Fibroblast of lung (primary cell): ENCODE measurements at places on chromosomes 6 and 20. TPM values are rescaled to one million over a fixed set of nuclear protein-coding genes. Genes with fewer than 3 reads are reported as not detected.

Gene PI16
- total RNA-seq: 0.26 TPM in 1 of 2 replicates, not detected in the other

Gene GPX5
- total RNA-seq: not detected in 2 replicates

GRCh38 chr20:48728042-48728825 is 99.6 kb downstream of the PREX1 start:
- H3K4me3 ChIP-seq: no peak overlapping the region
- no peak overlapping the region for H3K27ac ChIP-seq
- H3K4me1 ChIP-seq: peaks cover 4% of the 10 kb centered on the region
- no peaks in the 10 kb centered on the region for H3K27me3 ChIP-seq
- H3K36me3 ChIP-seq: no peaks in the 10 kb centered on the region

Gene GATA5
- total RNA-seq: 0.26 and 0.83 TPM in 2 replicates

- H3K27ac ChIP-seq: no peak overlapping the region
- H3K4me1 ChIP-seq: no peaks in the 10 kb centered on the region
These were observed 734.4 kb downstream of the MAFB start for GRCh38 chr20:39954621-39955020.

GRCh38 chr6:34546551-34547321 is 9.4 kb downstream of the SPDEF start:
- no peak overlapping the region for H3K4me3 ChIP-seq
- H3K27ac ChIP-seq: no peak overlapping the region
- no peak for DNase-seq
- H3K27me3 ChIP-seq: no peaks in the 10 kb centered on the region
- H3K4me1 ChIP-seq: no peaks in the 10 kb centered on the region

GRCh38 chr20:57248132-57248797 is 18.2 kb downstream of the BMP7 start:
- H3K27ac ChIP-seq: no peak overlapping the region
- H3K4me3 ChIP-seq: no peak overlapping the region
- no peaks in the 10 kb centered on the region for H3K27me3 ChIP-seq
- no peaks in the 10 kb centered on the region for H3K4me1 ChIP-seq
- DNase-seq: no peak
- no peaks in the 10 kb centered on the region for H3K36me3 ChIP-seq

DNA sequence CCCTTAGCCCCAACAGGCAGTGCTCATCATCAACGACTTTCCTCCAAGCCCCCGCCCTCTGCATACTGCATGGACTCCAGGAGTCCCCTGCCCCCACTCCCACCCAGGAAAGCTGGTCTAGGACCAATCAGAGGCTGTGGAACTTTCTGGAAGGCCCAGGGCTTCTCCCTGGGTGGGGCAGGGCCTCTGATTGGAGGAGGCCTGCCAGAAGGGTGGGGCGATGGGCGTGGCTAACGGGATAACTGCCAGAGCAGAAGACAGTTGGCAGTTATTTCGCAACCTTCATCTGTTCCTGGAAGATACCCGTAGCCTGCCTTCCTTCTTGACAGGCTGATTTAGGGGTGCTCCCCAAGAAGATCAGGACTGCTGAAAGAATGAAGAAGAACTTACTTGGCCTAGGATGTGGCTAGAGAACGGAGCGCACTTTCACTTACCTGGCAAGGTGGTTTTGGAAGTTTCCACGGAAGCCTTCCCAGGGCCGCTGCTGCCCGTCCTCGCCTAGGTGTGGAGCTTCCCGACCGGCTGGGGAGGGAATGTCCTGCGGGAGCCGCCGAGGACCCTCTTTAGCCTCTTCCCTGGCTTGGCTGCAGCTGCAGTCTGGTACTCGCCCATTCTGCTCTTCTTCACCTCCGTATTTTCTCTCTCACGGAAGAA is 209.0 kb downstream of the LRFN2 start:
- H3K4me3 ChIP-seq: no peak overlapping the region
- no peaks in the 10 kb centered on the region for H3K4me1 ChIP-seq
- H3K27ac ChIP-seq: no peak overlapping the region
- no peaks in the 10 kb centered on the region for H3K36me3 ChIP-seq
- no peak for DNase-seq

Gene CST5
- total RNA-seq: not detected in 2 replicates

Gene PPP1R14C
- 0.17 and 0.26 TPM in 2 replicates for total RNA-seq

Gene NTSR1
- under 0.01 and 0.33 TPM in 2 replicates for total RNA-seq

DNA sequence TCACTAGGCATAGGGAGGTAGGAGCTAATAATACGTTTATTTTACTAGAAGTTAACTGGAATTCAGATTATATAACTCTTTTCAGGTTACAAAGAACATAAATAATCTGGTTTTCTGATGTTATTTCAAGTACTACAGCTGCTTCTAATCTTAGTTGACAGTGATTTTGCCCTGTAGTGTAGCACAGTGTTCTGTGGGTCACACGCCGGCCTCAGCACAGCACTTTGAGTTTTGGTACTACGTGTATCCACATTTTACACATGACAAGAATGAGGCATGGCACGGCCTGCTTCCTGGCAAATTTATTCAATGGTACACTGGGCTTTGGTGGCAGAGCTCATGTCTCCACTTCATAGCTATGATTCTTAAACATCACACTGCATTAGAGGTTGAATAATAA is 1.1 kb downstream of the HFE start:
- H3K36me3 ChIP-seq: no peaks in the 10 kb centered on the region
- H3K4me3 ChIP-seq: peak overlapping the region; percentile 65
- H3K27ac ChIP-seq: peak overlapping the region; percentile 46
- peak; percentile 37 for DNase-seq
- H3K4me1 ChIP-seq: peaks cover 2% of the 10 kb centered on the region

DNA sequence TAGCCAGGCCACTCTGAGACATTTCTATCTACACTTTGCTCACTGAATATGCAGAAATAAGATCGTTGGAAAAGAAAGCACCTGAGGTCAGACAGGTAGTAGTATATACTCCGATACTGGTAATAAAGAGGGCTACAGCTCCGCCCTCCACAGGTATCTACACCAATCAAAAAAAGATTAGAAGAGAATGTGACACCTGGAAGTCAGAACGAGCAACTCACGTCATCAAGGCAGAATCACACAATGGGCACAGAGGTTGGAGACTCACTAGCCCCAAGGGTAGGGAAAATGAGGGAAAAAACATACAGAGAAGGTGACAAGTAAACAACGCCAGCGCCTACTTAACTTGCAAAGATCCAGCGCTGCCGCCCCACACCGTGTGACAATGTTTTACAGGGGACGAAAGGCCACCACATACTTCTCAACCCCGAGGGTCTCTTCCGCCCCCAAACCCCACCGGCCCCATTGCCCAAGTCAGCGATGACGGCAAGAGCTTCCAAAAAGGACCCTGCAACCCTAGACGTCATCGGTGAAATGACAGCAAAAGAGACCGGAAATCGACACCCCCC is 653 bp downstream of the LMBRD1 start:
- H3K4me1 ChIP-seq: peaks cover 2% of the 10 kb centered on the region
- no peaks in the 10 kb centered on the region for H3K36me3 ChIP-seq
- H3K27ac ChIP-seq: peak overlapping the region; percentile 77
- H3K4me3 ChIP-seq: peak overlapping the region; percentile 71
- no peaks in the 10 kb centered on the region for H3K27me3 ChIP-seq
- DNase-seq: peak; percentile 59

DNA sequence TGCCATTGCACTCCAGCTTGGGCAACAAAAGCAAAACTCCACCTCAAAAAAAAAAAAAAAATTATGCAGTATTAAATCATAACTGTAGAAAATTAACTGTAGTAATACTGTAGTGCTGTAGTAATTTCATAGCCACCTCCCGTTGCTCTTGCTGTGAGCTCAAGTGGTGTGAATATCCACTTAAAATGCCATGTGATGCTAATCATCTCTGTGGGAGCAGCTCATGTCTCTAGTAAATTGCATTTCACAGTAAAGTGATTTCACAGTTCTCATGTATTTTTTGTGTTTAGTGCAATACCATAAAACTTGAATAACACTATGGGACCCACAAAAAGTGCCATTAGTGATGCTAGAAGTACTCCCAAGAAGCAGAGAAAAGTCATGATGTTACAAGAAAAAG is 14.4 kb upstream of the FAM217A start:
- no peaks in the 10 kb centered on the region for H3K27me3 ChIP-seq
- H3K36me3 ChIP-seq: no peaks in the 10 kb centered on the region
- no peak overlapping the region for H3K27ac ChIP-seq
- no peaks in the 10 kb centered on the region for H3K4me1 ChIP-seq

Gene GRIK2
- total RNA-seq: under 0.01 and 0.33 TPM in 2 replicates

DNA sequence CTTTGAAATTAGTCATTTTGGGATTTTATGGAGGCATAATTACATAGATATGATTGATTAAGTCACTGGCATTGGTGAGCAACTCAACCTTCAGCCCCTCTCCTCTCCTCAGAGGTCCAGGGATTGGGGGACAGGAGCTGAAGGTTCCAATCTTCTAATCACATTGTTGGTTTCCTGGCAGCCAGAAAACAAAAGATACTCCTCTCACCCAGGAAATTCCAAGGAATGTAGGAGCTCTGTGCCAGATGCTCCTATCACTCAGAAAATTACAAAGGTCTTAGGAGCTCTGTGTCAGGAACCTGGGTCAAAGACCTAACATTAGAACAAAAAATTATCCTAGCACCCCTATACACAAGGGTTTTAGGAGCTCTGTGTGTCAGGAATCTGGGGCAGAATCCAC is 679.7 kb upstream of the ID4 start:
- no peaks in the 10 kb centered on the region for H3K27me3 ChIP-seq
- no peaks in the 10 kb centered on the region for H3K36me3 ChIP-seq
- H3K27ac ChIP-seq: no peak overlapping the region
- no peak overlapping the region for H3K4me3 ChIP-seq

- H3K36me3 ChIP-seq: no peaks in the 10 kb centered on the region
- no peak overlapping the region for H3K4me3 ChIP-seq
- no peak for DNase-seq
- no peak overlapping the region for H3K27ac ChIP-seq
- peaks cover 15% of the 10 kb centered on the region for H3K27me3 ChIP-seq
These were observed 64.4 kb downstream of the TMEM242 start for GRCh38 chr6:157258878-157259277.

Gene PKIB
- 0.51 and 1.3 TPM in 2 replicates for total RNA-seq

DNA sequence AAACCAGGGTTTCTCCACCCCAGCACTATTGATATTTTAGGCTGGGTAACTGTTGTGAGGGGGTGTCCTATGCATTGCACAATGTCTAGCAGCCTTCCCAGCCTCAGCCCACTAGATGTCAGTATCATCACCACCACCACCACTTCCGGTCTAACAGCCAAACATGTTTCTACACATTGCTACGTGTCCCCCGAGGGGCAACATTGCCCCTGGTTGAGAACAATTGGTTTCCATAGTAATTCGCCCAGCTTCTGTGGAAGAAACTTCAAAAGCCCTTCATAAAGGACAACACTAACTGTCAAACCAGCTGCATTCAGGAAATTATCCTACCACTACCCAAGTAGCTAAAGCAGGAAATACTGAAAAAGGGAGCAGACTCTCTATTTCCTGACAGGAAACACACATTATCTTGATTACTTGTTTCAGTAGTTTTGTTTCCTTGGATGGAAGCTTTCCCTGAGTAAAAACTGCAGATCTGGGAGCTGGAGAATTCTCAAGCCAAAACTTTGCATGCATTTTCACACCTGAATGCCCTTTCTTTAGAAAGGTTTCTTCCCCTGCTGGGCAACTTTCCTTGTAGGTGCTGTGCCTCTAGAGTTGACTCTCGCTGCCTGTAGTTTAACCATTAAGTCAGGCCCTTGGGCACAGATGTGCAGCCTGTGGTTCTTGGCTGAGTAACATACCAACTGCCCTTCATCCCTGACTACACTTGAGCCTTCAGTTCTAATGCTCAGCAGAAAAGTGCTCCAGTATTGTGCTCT is 23.6 kb downstream of the PKHD1 start:
- H3K36me3 ChIP-seq: no peaks in the 10 kb centered on the region
- peak; percentile 4 for DNase-seq
- no peak overlapping the region for H3K4me3 ChIP-seq
- no peaks in the 10 kb centered on the region for H3K4me1 ChIP-seq

- no peaks in the 10 kb centered on the region for H3K27me3 ChIP-seq
- H3K4me1 ChIP-seq: peaks cover 2% of the 10 kb centered on the region
- no peak overlapping the region for H3K4me3 ChIP-seq
- DNase-seq: no peak
- no peak overlapping the region for H3K27ac ChIP-seq
- peaks cover 1% of the 10 kb centered on the region for H3K36me3 ChIP-seq
These were observed 2.4 kb upstream of the ZBTB24 start for GRCh38 chr6:109485266-109485935.
